Stimulated activated CD8-positive, alpha-beta memory T cell treated with anti-CD3 and anti-CD28 coated beads, Interleukin-2, amount 100 ng/mL, for 48 hours (primary cell): ENCODE measurements at places on chromosomes 2 and 18.

- DNase-seq: no peak
These were observed 87.9 kb downstream of the PXDN start for GRCh38 chr2:1656326-1656960.

DNA sequence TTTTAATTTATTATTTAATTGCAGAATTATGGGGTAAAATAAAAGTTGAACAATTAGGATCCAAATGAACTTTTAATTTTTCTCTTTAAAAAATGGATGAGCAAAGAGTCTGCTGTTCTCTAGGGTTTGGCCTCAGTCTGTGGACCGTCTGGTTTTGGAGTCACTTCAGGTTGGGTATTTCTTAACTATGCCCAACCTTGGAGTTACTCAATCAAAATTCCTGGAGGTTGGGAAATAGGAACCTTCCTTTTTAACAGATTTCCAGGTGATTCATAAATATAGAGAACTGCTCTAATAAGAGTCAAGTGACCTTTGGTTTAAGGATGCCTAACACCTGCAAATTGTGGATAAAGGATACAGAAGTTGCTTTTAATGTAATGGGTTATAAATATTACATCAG lies 241.5 kb upstream of the GCFC2 start:
- no peak for DNase-seq

- no peak for DNase-seq
These were observed 251.4 kb upstream of the ZEB2 start for GRCh38 chr2:144771348-144771747.

- no peak for DNase-seq
These were observed 155.2 kb downstream of the SH3BP4 start for GRCh38 chr2:235106874-235107639.

GRCh38 chr18:13374096-13374467 lies 155.5 kb downstream of the LDLRAD4 start:
- no peak for DNase-seq

DNA sequence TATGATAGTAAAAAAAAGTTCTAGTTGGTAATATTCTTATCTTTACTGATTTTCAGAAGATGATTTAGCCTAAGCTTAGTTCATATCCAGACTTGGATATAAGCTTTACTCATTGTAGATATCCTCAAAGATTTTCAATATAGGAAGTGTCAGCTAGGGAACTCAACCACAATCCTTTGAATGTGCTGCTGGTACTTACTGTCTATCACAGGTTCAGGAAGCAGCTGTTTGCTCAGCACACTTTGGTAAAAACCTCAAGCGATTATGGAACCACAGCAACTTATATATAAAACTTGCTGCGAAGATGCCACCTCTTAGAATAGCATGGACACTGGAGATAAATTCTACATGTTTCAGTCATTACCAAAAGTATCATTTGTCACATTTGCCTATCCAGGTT lies 60.1 kb upstream of the TNFRSF11A start:
- DNase-seq: no peak

DNA sequence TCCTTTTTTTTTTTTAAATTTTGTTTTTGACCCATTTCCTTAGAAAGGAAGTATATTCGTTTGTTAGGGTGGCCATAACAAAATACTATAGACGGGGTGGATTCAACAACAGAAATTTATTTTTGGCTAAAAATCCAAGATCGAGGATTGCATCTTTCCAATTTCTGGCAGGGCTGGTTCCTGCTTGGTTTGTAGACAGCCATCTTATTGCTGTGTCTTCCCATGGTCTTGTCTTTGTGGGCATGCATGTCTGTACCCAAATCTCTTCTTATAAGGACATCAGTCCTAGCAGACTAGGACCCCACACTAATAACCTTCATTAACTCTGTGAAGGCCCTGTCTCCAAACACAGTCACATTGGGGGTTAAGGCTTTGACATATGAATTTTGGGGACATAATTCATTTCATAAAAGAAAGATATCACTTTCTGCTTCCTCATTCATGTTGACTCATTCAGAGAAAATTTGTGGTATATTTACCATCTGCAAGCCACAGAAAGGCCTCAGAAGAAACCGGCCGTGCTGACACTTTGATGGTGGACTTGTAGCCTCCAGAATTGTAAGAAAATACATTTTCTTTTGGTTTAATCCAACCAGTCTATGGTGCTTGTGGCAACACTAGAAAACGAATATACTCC lies 262.1 kb downstream of the LPIN1 start:
- no peak for DNase-seq

DNA sequence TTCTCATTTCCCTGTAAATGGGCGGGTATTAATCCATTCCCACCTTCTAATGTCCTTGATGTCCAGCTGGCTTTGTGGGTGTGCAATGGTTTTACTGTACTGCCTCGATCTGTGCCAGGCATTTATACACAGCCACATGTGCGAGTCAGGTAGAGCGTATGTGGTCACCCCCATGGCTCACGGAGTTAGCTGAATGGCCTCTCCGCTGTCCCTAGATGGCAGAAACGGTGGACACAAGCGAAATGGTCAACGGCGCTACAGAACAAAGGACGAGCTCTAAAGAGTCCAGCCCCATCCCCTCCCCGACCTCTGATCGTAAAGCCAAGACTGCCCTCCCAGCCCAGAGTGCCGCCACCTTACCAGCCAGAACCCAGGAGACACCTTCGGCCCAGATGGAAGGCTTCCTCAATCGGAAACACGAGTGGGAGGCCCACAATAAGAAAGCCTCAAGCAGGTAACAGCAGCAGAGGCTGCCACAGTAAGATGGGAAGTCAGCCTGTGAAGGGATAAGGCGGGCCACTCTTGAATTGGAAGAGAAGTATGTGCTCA lies 59.1 kb upstream of the EML6 start:
- no peak for DNase-seq

GRCh38 chr2:71789556-71790204 lies 336.3 kb downstream of the DYSF start:
- DNase-seq: no peak

GRCh38 chr2:225668606-225669266 lies 269.2 kb downstream of the NYAP2 start:
- DNase-seq: no peak

DNA sequence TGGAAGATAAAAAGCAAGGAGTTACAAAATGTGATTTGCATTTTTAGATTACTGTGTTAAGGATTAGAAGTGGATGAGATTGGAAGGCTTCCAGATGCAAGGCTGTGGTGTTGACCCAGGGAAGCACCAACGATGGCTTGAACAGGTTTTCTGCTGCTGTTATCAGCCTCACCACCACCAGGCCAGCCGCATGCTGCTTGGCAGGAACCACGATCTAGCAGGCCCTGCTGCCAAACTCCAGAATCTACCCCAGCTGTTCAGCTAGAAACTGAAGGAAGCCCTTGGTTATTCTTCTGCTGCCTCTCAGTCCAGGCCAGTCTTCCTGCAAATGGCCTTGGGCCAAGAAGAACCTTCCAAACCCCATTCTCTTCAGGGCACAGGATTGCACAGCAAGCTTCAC lies 133.9 kb downstream of the MTCL1 start:
- no peak for DNase-seq

DNA sequence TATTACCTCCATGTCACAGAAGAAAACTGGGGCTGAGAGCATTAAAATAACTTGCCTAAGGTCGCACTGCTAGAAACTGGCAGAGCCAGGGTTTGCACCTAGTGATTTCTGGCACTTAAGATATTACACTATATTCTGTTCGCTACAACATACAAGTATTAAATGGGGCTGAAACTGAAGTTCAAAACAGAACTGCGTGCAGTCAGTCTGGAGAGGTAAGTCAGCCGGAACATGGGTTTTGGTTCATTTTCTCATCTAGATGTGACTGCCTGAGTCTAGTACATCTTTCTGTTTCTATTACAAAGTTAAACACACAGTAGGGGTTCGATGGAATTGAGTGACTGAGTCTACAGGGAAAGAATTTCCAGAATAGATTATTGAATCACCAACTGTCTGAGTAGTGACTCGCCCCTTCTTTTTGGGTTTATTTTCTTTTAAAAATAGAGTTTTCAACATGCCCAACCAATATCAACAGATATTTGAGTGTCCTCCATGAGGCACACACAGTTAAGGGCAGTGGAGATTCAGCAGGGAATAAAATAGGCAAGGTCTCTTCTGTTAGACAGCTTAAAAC lies 150.8 kb downstream of the RNF152 start:
- DNase-seq: no peak

DNA sequence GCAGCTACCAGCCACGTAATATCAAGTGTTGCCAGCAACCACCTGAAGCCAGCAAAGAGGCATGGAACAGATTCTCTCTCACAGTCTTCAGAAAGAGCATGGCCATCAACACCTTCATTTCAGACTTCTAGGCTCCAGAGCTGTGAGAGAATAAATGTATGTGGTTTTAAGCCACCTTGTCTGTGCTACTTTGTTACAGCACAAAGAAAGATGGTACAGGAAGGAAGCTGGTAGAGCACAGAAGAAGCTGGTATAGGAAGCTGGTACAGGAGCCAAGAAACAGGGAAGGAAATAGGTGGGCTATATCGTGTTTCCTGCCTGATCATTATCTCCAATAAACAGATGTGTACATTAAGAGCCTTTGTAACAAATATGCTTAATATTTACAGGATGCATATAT lies 217.4 kb downstream of the DPP10 start:
- no peak for DNase-seq

DNA sequence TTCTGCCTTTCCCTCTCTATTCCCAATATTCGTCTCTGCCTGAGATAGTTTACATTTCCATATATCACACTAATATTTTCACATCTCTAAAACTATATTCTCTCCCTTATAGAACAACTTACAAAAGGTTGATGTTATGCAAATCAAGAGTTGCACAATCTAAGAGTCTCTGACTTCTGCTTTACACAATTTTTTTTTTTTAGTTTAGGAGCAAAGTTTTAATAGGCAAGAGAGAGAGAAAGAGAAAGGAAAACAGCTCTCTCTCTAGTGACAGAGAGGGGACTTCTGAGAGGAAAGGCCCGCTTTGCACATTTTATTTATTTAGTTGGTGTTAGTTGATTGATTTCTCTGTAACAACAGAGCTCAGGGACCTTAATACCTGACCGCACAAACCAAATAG lies 380.2 kb downstream of the TXNL1 start:
- DNase-seq: no peak

DNA sequence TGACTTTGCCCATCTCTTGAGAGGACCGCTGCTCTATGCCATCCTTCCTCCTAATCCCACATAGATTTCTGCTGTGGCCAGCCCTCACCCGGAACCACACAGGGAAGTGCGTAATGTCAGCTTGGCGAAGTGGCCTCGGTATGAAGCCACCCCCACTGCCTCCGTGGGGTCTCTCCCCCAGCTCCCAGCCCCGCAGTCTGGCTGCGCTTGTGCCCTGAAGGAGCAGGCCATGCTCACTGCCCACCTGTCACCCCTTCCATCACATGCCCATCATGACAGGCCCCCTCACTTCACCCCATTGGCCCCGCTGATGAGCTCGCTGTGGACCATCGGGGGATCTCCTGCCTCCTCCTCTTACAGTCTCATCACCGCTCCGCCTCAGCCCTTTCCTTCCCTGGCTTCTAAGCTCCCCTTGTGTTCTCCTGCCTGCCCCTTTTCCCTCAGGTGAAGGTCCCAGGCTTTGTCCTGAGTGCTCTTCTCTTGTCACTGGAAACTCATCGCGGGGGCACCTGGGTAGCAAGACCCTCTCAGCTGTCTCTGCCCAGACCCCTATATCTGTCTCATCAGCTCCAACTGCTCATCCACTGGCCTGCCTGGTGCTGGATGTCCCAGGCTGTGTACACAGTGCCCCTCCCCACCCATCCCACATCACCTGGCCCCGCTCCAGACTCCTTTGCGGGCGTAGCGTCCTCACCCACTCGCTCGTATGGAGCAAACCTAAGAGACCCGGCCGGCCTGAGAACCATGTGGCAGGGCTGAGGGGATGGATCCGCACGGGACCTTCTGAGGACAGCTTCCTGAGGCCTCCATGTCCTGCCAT lies 81.7 kb downstream of the GLI2 start:
- DNase-seq: no peak

- no peak for DNase-seq
These were observed 172.7 kb downstream of the ANAPC1 start for GRCh38 chr2:111711270-111711669.

DNA sequence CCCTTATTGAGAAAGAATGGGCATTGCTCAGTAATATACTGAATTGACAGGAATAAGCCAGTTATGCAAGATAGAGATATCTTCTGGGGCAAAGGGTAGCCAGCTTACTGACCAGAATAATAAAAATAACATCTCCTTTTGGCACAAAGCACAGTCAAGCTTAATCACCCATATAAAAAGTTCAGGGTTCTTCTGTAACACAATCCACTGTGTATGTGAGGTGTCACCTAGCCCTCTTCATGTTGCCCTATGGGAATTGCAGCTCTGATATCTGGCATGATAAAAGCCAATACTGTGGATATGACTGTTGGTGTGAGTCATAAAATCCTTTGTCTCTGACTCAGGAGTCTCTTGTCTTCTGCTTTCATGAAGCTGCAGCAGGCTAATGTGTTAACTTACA lies 90.8 kb downstream of the DSEL start:
- DNase-seq: no peak

DNA sequence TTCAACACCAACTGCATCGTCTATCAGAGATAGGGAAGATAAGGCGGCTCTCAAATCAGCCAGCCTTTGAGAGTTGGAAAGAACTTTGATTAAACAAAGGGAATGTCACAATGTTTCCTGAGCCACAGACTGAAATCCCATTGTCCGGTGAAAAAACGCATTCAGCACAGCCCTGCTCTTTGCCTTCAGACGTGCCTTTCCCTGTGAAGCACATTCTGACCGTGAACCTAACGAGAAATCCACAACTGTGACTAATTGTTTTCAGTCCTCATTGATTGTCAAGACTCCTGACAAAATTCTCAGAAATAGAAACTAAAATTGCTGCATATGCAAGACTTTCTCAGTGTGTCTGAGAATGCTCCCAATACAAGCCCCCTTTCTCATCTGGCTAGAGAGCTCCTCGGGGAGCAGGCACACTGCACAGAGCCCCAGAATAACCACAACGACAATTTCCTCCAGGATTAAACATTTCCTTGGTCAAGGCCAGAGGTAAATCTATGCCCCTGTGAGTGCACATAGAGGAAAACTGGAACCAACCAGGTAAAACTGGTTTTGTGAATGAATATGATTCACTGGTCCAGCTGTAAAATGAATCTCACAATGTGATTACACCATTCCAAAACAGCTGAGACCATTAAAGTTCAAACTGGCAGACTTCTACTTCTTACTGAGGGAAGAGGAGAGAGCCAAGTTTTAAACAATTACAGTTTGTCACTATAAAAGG lies 561.9 kb upstream of the ID2 start:
- DNase-seq: no peak

GRCh38 chr2:74919827-74920226 lies 38.6 kb upstream of the POLE4 start:
- peak; percentile 69 for DNase-seq

- DNase-seq: no peak
These were observed 20.6 kb upstream of the ST8SIA3 start for GRCh38 chr18:57331718-57332117.

GRCh38 chr18:23135550-23136325 lies 453 bp downstream of the CABLES1 start:
- no peak for DNase-seq

GRCh38 chr2:10814142-10814541 lies 1.6 kb upstream of the PDIA6 start:
- DNase-seq: no peak

DNA sequence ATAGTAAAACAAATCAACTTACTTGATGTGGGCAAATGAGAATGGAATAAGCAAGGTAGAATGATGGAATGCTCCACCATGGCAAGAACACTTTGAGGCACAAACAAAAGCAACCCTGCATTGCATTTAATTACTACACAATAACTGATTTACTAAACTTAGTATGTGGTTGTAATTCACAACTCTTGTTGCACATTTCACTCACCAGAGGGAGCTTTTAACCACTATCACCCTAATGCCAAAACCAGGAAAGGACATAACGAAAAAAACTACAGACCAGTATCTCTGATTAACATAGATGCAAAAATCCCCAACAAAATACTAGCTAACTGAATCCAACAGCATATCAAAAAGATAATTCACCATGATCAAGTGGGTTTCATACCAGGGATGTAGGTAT lies 659.8 kb downstream of the CPS1 start:
- DNase-seq: no peak
